ENCODE measurements at places on chromosomes 7 and 10.

GRCh38 chr10:98338896-98339295 is 70.9 kb upstream of the LOXL4 start:
- DNase-seq, result no peak

DNA sequence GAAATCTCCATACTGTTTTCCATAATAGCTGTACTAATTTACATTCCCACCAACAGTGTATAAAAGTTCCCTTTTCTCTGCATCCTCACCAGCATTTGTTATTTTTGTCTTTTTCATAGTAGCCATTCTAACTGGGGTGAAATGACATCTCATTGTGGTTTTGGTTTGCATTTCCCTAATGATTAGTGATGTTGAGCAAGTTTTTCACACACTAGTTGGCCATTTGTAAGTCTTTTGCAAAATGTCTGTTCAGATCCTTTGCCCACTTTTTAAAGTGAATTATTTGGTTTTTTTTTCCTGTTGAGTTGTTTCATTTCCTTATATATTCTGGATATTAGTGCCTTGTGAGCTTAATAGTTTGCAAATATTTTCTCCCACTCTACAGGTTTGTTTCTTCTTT is 101.0 kb upstream of the NFE2L3 start:
- no peak for DNase-seq

DNA sequence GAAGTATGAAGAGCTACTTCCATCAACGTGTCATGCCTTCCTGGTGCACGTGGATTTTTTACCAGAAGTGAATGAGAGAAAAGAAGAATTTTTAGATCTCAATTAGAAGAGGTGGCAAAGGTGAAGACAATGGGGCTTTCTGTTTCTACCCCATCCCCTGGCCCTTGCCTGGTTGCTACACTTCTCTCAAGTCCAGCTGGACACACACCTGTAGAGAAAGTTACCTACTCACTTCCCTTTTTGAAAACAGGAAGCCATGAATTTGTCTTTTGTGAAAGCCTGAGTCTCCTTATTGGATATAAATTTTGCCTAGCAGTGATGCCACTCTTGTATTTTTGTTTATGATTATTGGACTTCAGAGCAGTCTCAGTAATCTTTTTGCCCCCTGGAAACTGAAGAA is 142.9 kb upstream of the AKR1E2 start:
- DNase-seq, result no peak

DNA sequence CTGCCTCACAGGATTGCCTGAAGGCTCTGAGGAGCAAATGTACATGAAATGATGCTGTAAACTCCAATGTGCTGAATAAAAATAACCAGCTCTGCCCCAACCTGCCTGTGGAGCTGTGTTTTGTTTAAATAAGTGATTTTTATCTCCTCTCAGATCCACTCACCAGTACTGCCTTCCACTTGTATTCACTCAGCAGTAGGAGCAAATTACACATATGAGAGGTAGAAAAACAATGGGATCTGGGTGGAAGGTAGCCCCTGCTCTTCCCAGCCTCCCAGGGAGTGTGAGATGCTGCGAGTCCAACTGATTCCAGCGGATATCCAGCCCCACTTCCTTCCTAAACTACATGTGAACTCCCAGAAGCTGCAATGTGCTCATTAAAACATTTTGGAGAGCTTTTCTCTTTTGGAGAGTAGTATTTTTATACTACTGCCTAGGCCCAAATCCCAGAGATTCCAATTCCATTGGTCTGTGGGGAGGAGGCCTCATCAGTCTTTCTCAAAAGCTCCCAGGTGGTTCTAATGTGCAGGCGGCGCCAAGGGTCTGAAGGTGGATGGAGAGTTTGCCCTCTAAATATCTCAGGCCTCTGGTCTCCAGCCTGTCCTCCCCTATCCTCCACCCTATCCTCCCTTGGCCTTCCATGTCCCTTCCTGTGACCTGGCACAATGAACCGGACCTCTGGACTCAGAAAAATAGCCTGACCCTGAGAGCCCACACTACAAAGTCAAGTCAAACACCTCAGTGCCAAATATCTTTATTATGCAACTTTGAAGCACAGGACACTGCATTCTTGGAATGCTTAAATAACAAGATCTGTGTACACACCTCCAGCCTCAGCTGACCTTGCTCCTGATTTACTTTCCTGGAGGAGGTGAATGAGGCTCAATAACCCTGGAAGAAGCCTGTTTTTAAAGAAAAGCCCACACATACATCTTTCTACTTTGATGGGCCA is 46.2 kb downstream of the CPVL start:
- DNase-seq, result peak; percentile 8

- no peak for DNase-seq
Measured at GRCh38 chr10:88505680-88506215, 77.4 kb downstream of the RNLS start.

- no peak for DNase-seq
Measured at GRCh38 chr7:135271255-135271615, 37.6 kb downstream of the STRA8 start.

GRCh38 chr7:106460792-106461254 is 176.0 kb upstream of the NAMPT start:
- DNase-seq, result no peak

All from NCI-H1105 treated with DMSO at 0.1 percent for 48 hours (cell line).